ENCODE measurements at places on chromosomes 5 and 9.

GRCh38 chr5:86461169-86461956 is 156.4 kb upstream of the COX7C start:
- DNase-seq = no peak

- no peak for DNase-seq
Measured at GRCh38 chr5:157026789-157027424, 32.0 kb downstream of the HAVCR1 start.

- no peak for DNase-seq
Measured at GRCh38 chr9:31639451-31639850, 745.0 kb upstream of the ACO1 start.

- no peak for DNase-seq
Measured at GRCh38 chr9:120985819-120986222, 59.2 kb upstream of the TRAF1 start.
